ENCODE measurements at places on chromosomes 3 and 15. TPM values are rescaled to one million over a fixed set of nuclear protein-coding genes. Genes with fewer than 3 reads are reported as not detected.

- DNase-seq = no peak
These were observed 9.9 kb downstream of the ALDH1A3 start for GRCh38 chr15:100889385-100890050.

DNA sequence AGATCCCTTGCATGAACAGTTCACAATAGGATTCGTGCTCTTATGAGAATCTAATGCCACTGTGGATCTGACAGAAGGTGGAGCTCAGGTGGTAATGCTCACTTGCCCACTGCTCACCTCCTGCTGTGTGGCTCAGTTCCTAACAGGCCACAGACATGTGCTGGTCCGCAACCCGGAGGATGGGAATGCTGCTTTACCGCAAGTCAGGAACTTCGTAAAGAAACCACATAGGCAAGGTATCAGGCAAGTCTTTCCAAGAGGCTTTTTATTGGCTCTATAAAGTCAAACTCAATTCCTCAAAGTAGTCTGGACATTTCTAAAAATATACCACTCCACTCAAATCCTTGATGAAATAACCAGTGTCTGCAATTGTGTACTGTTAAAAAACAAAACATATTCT lies 56.1 kb downstream of the OSTN start:
- DNase-seq = no peak

CADM2 gene
- total RNA-seq = 3.7 TPM

GRCh38 chr15:38226608-38227266 lies 25.9 kb upstream of the SPRED1 start:
- peak; percentile 89 for DNase-seq

DNA sequence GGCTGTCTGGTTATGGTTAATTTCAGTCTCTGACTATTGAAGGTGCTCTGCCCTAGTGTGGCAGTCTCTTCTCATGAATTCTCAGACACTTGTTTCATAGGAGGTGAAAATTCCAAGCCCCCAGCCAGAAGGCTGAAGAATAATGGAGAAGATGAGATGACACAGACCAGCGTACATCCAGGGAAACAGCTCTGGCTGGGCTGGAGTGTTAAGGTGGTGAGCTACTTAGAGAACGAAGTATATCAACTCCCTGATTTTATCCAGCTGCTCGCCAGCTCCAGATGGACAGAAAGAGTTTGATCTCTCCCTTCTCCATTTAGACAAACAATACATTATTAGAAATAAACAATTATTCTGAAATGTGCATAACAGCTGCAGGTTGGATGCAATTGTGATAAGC lies 494.5 kb upstream of the RGMA start:
- DNase-seq = no peak

DNA sequence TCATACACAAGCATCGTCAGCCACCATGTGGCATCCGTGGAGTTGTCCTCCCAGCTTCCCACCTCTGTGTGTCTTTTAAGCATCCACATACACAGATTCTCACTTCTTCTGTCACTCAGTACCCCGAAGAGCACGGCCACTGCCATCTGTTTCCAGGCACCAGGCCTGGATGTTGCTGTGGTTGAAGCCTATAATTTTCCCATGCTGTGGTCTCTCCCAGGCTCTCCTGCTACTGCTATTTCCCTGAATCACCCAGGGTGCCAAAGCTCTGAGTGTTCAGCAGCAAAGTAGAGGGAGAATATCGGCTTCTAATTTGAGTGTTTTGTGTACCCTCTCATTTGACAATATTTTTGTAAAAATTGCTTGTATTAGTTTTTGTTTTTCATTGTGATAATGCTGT lies 265.7 kb downstream of the DIPK2A start:
- DNase-seq = no peak

C3orf70 gene
- 0.26 TPM for total RNA-seq
